Nephron progenitor cell (in vitro differentiated cells): ENCODE measurements at places on chromosomes 13 and 19.

DNA sequence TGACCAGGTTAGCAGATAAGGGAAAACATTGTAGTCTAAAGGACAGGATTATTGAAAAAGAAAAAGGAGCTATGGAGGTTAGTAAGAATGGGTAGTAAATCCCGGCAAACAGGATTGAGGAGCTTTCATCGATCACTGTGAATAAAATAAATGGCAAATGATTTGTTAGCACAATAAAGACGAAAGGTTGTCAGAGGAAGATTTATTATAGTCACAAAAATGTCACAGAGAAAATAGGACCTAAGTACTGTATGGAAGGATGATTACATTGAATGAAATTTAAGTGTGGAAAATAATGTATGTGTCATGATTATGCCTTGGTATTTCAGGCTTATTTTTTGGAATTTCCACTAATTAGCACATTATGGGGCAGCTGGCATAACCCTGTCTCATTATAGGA, 519.2 kb upstream of the SLITRK6 start:
- no peak for DNase-seq

- DNase-seq = peak; percentile 99
These were observed at the start of gene ZNF701 for GRCh38 chr19:52570000-52570861. Gene ZNF701, plus strand, starts transcription at chr19:52570287. Its CDS starts 3,861 bp downstream, at chr19:52574148.

- no peak for DNase-seq
These were observed 727.4 kb upstream of the SLITRK1 start for GRCh38 chr13:84609716-84610115.

DNA sequence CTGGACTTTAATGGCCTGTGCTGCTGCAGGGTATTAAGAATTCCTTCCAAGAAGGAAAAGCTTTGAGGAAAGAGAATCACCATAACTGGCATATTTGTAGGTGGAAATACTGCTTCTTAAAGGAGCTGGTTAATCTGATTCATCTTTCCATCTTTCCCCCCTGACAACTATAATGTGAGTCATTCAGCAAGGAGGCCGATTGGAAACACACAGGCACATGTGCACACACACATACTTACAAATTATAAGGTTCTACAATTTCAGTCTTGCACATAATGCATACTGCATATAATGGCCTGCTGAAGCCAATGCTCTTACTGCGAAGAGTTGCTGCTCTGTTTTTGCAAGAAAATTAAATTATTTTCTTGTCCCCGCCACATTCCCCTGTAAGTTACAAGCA, 78.8 kb upstream of the TPP2 start:
- DNase-seq = no peak

- no peak for DNase-seq
These were observed 19.1 kb upstream of the ZNF544 start for GRCh38 chr19:58209577-58209976.

DNA sequence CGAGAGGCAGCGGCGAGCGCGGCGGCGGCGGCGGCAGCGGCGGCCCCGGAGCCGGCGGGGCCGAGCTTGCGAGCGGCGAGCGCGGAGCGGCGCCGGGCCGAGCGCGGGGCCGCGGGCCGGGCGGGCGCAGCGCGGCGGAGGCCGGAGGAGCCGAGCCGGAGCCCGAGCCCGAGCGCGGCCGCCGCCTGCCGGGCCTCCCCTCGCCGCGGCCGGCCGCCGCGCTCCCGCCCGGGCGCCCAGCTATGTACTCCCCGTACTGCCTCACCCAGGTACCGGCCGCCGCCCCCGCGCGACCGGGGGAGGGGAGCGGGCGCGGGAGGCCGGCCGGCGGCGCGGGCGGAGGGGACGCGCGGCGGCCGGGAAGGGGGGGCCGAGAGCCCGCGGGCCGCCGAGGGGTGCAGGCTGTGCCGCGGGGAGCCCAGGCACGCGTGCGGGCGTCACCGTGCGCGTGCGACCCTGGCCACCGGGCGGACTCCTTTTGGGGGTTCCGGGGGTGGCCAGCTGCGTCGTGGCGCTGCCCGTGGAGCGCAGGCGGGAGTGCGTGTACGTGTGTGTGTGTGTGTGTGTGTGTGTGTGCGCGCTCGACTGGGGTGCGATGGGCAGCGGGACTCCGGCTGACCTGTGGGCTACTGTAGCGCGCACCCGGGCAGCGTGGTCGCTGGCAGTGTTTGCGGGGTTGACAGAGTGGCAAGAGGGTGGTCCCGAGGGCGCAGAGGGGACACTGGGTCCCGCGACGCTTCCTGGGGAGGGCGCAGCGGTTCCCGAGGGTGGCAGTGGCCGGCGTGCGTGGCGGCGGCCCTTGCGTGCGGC, 526 bp downstream of the NFIX start:
- no peak for DNase-seq

GRCh38 chr19:39736088-39736487, 1.7 kb downstream of the CLC start:
- DNase-seq = no peak

DNA sequence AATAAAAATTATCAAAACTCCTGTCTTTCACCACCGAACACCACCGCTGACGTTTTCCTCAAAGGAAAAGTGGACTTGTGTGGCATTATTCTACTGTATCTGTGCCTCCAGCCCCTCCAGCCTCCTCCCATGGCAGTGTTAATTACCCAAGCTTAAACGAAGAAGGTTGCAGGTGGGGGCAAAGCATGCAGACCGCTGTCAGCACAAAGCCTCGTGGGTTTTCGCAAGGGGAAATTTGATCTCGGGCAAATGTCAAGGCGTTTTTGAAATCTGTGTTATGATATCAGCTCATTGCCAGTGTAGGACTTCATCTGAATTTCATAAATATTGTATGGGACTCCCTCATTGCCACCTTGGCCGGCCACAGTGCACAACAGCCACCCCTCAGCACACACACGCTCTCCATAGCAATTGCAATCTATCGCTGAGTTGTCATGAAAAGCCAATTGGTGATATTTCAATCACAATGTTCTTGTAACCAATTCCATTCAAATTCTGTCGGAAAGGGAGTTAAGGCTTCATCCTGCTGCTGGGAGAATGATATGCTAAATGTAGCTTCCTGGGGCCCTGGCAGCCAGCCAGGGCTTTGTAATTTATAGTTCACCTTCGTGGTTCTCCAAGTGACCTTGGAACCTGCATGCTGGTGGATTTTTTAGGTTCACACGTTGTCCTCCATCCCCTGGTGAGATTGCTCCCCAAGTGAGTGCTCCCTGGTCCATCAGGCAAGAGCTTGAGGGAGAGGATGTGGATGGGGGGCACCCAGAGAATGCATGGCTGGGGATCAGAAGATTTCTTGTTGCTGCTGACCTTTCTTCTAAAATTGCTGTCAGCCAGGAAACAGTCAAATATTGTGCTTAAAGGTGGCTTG, 16.6 kb downstream of the CHST8 start:
- DNase-seq = no peak

DNA sequence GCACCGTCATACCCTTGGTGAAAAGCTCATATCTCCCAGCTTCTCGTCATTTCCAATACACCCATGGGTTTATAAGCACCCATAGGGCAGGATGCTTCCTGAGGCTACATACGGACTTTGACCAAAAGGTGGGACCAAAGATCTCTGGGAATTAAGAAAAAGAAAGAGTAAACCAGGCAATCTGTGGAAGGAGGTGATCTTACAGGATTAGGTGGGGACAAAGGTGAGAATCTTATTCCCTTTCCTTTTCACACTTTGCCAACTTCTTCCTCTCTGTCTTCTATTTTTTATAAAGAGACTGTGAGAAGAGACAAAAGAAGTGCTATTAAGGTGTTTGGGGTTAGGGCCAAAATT, 172.0 kb downstream of the DLEU7 start:
- no peak for DNase-seq

DNA sequence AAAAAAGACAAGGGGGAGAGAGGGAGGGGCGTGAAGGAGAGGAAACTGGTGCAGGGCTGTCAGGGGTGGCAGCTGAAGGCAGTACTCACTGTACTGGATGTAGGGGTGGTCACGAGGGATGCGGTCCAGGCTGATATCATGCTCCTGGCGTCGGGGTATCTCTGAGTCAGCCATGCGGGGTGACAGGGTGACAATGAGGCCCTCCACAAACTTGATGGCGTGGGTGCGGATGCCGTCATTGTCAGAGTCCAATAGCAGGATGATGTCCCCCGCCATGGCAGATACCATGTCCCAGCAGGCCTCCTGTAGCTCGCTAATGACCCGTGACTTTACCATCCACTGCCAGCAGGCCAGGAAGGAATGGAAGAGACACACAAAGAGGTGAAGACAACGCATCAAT, 15.3 kb downstream of the SYMPK start:
- DNase-seq = no peak

GRCh38 chr13:94093652-94094315, 385.7 kb downstream of the DCT start:
- DNase-seq = no peak

DNA sequence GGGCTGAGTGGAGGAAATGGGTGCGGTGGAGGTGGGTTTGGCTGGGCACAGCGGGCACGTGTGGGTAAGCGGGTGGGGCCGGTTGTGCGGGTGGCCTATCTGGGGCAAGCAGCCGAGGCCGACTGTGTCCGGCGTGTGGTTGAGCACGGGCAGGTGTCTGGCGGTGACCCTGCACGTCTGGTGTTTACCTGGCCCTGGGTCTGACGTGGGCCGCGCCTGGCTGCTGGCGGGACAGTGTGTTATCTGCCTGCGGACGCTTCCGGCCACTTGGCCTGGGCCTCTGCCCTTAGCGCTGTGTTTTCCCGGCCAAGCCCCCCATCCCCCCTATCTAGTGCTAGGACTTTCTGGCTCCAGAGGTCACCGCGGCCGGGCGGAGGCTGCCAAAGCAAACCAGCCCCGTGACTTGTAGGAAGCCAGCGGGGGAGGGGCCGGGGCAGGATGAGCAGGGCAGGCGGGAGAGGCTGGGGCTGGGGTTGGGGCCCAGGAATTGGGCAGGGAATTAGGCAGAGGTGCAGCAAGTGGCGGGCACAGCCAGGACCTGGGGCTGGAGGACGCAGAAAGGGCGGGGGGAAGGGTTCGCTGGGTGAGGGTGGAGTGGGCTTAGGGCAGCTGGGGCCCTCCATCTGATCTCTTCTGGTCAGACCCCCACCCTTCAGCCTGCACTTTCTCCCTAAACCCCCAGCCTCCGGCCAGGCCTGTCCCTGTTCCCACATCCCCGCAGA, 534 bp upstream of the HPN start:
- peak; percentile 73 for DNase-seq

- no peak for DNase-seq
These were observed 546.7 kb downstream of the RFC3 start for GRCh38 chr13:34364633-34365032.

GRCh38 chr19:5690955-5691821, 1.1 kb downstream of the RPL36 start:
- no peak for DNase-seq

GRCh38 chr13:23793711-23794110, 95.5 kb downstream of the MIPEP start:
- no peak for DNase-seq

DNA sequence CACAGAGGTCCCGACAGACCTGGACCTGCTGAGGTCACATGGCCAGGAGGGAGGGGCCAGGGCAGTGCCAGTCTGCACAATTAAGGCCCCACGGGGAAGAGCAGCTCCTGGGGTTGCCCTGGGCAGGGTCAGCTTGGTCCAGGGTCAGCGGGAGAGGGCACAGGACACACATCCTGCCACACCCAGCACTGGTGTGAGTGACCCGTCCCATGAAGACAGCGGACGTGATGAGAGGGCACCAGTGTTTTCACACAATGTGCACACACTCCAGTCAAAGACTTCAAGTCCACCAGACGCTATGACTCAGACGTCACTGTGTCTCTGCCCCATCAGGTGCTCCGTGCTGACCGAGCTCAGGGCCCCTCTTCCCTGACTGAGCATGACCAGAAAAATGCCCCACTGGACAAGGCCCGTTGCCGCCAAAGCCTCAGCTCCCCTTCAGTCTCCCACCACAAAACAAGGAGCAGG, 4.2 kb downstream of the TMEM259 start:
- DNase-seq = no peak

- no peak for DNase-seq
These were observed 14.8 kb downstream of the RABAC1 start for GRCh38 chr19:41944336-41944735.

DNA sequence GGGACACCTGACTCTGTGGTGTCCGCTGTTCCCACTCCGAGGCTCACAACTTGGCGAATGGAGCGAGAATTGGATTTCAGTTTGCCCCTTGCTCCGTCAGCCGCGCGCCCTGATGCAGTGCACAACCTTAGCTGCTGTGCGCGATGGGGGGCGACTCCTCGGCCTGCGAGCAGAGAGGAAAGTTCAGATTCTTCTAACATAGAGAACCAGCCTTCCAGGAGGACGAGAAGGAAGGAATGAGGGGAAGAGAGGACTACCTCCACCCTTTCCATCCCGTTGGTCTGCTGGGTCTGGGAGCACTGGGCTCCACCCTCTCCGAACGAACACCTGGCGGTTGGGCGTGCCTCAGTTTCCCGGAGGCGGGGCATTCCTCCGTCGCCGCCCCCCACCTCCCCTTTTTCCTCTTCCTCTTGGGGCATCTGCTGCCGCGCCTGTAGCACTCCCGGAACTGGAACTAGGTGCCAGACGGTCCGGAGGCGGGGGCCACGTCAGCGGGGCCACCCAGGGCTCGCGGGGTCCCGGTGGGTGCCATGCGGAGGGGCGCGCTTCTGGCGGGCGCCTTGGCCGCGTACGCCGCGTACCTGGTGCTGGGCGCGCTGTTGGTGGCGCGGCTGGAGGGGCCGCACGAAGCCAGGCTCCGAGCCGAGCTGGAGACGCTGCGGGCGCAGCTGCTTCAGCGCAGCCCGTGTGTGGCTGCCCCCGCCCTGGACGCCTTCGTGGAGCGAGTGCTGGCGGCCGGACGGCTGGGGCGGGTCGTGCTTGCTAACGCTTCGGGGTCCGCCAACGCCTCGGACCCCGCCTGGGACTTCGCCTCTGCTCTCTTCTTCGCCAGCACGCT, at the start of gene KCNK6:
TSS of gene KCNK6 (plus strand) at position 425 of the 838 bp plus-strand sequence. CDS start at position 531, 106 bp downstream.
- peak; percentile 65 for DNase-seq

- DNase-seq = no peak
These were observed 142.0 kb upstream of the TSHZ3 start for GRCh38 chr19:31491242-31491641.

- peak; percentile 26 for DNase-seq
These were observed 7.3 kb downstream of the IFNL3 start for GRCh38 chr19:39237200-39238184.
